Stimulated activated CD8-positive, alpha-beta memory T cell treated with anti-CD3 and anti-CD28 coated beads, Interleukin-4, amount 100 ng/mL, for 1 hour (primary cell): ENCODE measurements at places on chromosomes 7 and 10.

- no peak for DNase-seq
These were observed 29.3 kb upstream of the ERCC6 start for GRCh38 chr10:49568235-49568634.

- DNase-seq = no peak
These were observed 158.1 kb upstream of the KMT2E start for GRCh38 chr7:104855861-104856260.

GRCh38 chr10:11116361-11116760 lies 98.7 kb downstream of the CELF2 start:
- DNase-seq = no peak

DNA sequence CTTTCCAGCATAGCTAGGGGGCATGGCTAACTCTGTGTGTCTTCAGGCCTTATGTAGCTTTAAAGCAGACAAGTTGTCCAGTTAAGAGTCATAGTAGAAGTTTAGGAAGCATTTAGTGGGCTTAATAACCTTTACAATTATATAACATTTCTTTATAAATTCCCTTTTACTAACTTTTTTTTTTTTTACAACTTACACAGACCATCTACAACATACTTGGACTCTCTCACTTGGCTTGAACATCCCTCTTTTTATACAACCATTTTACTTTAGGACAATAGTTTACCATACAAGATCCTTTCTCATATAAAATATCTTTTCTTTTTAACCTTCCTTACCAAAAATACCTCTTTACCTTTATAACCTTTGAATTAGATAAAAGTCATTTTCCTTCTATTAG lies 26.3 kb downstream of the SP4 start:
- no peak for DNase-seq
